HT-29 (cell line): ENCODE measurements at places on chromosomes 7 and 10.

DNA sequence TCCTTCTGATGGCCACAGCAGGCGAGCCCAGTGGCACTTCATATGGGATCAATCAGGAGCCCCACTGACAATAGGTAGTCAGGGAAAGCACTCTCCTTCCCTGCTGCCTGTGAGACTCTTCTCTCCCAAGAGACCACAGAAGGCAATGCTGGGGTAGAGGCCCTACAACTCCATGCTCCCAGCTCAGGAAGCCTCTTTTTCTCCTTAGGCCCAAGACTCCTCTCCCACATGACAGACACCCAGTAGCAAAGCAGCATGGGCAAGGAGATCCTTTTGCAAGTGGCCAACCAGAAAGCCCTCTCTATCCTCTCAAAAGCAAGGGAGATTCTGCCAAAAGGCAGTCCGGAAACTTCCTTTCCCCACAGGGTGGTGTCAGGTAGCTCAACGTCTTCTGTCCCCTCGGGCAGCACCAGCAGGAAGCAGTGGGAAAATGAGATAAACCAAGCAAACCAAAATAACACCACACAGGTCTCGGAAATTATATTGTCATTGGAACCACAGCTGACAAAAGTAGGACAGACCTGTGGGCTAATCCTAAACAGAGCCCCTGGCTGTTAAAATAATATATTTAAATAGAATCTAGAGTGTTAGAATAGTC lies 172.7 kb upstream of the GDF10 start:
- DNase-seq, result no peak

DNA sequence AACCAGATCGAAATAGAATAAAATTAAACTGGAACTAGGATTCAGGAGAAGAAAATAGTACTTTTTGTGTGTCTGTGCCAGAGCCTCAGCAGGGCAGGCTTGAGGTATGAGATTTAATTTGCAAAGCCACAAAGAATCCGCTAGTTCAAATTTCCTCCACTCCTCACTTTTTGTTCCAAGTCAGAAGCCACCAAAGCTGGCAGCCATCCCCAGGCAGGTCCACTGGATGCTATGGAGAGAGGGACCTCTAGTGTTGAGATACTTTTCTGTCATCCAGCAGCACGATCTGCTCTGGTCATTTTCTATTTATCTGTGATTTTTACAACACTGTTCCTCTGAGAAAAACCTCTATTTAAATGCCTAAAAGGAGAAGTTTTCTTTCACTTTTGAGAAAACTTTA lies 147.9 kb upstream of the FRMD4A start:
- peak; percentile 30 for DNase-seq

DNA sequence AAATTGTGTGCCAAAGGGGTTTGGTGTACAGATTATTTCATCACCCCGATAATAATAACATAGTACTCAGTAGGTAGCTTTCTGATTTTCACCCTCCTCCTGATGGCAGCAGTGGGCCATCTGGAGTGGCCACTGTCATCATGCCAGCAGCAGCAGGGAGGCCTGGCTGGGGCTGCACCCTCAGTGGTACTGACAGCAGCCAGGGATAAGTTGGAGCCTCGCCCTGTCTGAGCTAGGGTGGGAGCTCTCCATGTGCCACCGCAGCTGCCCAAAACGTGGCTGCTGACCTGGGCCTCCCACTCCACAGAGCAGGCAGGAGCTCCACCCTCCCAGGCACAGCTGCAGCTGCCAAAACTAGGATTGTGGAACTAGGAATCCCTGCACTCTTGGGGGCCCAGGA lies 700.8 kb upstream of the KCND2 start:
- DNase-seq, result no peak

- no peak for DNase-seq
Measured at GRCh38 chr7:3250725-3251124, 50.3 kb upstream of the SDK1 start.

- no peak for DNase-seq
Measured at GRCh38 chr7:36881233-36881874, 157.1 kb upstream of the AOAH start.

DNA sequence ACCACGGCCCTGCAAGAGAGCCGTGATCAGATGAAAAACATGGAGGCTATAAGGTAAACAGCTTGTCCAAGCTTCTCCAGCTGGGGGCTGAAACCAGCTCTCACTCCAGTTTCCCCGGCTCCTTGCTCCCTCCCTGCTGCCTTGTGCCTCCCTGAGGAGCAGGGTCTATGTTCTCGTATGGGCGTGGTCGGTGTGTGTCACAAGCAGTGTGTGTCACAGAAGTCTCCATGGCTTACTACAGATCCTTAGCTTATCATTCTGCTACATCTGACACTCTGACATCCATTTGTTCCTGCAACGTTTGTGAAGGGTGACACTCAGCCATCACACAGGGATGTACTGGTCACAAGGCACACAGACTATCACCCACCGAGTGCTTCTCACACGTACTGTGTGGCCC lies 54.6 kb downstream of the CSGALNACT2 start:
- DNase-seq, result no peak

DNA sequence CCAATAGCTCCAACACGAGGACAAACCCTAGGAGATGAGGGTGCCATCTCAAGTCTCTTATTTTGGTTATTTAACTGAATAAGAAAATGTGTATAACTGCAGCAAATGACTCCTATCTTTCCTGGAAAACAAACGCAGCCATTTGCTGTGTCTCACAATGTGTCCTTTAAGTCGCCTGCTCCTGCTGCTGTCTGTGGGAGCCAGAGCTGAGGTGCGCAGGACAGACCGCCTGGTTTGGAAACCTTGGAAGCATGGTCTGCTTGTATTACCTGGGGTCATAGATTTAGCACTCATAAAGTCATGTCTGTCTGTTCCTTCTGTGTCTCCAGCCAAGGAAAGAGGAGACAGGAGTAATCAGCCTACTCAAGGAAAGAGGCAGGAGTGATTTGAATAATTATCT lies 760.2 kb downstream of the GRID1 start:
- DNase-seq, result no peak

GRCh38 chr7:129689995-129690581 lies 78.6 kb downstream of the NRF1 start:
- no peak for DNase-seq

DNA sequence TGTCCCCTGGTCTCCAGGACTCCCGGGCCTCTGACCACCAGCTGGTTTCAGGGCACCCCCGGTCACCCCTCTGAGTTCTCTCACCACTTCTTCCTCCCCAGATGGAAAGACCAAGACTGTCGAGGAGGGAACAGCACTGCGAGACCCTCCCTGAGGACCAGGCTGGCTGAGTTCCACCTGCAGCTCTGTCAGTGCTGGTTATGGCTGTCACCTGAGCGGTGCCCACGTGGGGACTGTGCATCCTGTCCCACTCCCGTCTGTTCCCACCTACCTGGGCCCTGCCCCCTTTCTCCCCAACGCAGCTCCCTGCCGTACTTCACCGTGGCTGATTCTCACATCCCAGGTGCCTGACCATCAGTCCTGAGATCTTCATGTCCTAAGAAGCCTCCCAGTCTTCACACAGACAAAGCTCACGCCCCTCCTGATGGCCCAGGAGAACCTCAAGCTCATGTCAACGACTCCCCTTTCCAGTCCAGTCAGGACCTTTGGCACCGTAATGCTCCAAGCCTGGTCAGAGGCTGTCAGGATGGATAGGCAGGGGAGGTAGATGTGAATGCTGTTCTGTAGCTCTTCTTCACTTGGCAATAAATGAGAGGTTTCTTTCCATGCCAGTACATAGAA lies 159.7 kb downstream of the USP6NL start:
- DNase-seq, result no peak

GRCh38 chr10:64394744-64395143 lies 873.5 kb downstream of the REEP3 start:
- DNase-seq, result no peak

DNA sequence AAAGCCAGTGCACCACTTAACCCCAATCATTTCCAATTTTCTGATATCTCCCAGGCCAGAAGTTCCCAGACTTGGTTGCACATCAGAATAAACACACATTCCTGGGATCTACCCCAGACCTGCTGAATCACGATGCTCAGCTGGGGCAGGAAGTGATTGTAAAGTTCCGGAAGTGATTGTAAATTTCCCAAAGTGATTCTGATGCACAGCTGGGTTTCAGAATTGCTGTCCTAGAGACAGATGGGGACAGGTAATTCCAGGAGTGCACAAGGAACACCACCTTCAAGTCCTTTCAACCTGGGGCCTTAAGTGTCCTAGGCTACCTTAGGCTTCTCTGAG lies 104.2 kb upstream of the EEPD1 start:
- no peak for DNase-seq

GRCh38 chr7:51455513-51455912 lies 138.9 kb upstream of the COBL start:
- DNase-seq, result no peak

- DNase-seq, result no peak
Measured at GRCh38 chr10:131198401-131198800, 113.1 kb downstream of the TCERG1L start.

- no peak for DNase-seq
Measured at GRCh38 chr7:91265693-91266066, 1.4 kb downstream of the FZD1 start.

- DNase-seq, result no peak
Measured at GRCh38 chr10:110093722-110094121, 85.9 kb downstream of the ADD3 start.

DNA sequence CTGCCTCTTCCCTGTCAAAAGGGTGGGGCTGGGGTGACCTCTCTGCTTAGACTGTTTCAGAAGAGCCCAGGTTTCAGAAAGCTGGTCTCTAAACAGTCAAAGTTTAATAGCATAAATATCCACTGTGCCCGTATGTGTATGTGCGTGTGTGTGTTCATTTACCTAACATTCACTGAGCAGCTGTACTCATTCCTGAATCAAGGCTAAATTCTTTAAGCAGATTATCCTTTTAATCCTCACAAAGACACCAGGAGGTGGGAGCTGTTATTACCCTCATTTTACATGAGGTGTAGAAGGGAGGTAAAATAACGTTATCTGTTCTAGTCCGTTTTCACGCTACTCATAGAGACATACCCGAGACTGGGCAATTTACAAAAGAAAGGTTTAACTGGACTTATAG lies 72.2 kb downstream of the RSU1 start:
- DNase-seq, result no peak

DNA sequence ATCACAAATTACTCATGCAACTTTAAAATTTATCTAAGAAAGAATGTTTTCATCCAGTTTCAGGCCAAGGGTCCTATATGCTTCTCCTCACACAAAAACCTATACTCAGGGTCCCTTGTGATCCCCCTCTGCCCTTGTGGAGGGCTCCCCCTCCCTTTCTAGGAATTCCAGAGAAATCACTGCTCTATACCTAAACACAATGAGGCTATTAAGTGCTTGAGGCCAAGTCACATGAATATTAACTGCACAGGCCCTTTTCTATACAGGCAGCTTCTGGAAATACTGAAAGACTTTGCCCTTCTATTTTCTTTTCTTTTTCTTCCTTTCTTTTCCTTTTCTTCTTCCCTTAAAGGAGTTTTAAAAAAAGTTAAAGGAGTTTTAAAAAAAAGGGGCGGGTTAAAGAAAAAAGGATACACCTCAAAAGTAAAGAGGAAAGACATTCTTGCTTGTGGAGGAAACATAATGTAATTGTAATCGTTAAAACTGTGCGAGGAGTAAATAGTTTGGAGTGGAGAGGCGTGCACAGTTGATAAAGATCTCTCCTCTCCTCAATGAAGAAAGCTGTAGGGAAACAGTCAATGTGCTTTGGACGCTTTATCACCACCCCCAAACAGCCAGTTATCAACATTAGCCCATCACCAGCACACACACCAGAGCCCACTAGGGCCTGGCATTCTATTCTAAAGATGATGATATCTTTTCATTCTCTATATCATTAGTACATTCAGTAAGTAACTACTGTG lies 16.4 kb downstream of the GRB10 start:
- DNase-seq, result no peak

- no peak for DNase-seq
Measured at GRCh38 chr7:44982970-44983369, 4.2 kb upstream of the MYO1G start.

GRCh38 chr7:1940863-1941262 lies 270.8 kb downstream of the ELFN1 start:
- no peak for DNase-seq

GRCh38 chr10:71572962-71573361 lies 146.6 kb downstream of the C10orf105 start:
- no peak for DNase-seq

- DNase-seq, result peak; percentile 88
Measured at GRCh38 chr7:34069676-34070075, 164.3 kb downstream of the BMPER start.

DNA sequence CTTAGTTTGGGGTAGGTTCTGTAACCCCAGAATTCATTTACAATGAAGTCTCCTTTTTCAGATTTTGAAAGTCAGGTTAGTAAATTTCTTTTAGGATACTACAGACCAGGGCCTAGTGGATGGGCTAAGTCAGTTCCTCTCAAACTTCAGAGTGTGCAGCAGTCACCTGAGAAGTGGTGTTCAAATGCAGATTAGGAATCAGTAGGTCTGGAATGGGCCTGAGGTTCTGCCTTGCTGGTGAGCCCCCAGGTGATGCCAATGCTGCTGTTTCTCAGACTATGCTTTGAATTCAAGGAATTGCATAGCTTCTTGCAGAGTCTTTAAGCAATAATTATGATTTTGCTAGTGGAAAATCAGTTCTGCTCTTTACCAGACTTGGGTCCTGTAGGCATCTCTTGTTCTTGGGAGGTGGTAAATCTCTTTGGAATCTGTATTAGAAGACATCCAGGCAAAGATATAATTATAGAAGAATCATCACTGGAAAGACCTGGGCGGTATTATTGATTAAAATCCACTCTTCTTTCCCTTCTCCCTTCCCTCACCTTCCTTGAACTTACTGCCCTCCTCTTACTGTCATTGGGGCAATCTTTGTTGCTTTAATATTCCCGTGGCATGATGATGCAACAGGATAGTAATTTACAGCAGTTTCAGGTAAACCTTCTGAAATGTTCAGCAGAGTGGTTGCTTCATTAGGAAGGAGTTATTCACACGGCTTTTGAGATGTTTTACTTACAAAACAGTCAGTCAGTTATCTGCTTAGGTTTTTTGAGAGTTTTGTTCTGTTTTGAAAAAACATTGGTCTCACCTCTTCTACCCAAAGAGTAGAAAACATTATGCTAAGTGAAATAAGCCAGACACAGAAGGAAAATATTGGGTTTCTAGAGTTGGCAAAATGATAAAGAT lies 87.2 kb downstream of the NRF1 start:
- no peak for DNase-seq

DNA sequence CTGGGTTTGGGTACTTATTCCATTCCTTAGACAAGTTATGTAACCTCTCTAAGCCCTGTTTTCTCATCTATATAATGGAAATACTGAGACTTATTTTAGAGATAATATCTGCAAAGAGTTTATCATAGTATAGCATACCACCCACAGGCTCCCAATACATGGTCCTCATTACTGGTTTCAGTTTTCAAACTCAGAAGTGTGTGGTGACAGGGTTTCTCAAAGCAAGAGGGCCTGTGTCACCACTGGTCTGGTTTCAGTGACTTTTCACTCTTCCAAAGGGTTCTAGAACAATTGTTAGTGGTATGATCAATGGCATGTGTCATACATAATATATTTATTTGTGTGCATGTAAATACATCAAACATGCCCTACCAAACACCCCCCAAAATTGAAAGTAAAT lies 89.2 kb upstream of the BMPER start:
- DNase-seq, result no peak

GRCh38 chr7:69211739-69212138 lies 386.5 kb upstream of the AUTS2 start:
- DNase-seq, result no peak
